ENCODE measurements at places on chromosomes 2 and 18.
A peak's percentile ranks its signal among the peaks of the same experiment; 100 is the strongest.

- no peak for DNase-seq
These were observed 94.5 kb downstream of the SNTG2 start for GRCh38 chr2:1045109-1045508.

DNA sequence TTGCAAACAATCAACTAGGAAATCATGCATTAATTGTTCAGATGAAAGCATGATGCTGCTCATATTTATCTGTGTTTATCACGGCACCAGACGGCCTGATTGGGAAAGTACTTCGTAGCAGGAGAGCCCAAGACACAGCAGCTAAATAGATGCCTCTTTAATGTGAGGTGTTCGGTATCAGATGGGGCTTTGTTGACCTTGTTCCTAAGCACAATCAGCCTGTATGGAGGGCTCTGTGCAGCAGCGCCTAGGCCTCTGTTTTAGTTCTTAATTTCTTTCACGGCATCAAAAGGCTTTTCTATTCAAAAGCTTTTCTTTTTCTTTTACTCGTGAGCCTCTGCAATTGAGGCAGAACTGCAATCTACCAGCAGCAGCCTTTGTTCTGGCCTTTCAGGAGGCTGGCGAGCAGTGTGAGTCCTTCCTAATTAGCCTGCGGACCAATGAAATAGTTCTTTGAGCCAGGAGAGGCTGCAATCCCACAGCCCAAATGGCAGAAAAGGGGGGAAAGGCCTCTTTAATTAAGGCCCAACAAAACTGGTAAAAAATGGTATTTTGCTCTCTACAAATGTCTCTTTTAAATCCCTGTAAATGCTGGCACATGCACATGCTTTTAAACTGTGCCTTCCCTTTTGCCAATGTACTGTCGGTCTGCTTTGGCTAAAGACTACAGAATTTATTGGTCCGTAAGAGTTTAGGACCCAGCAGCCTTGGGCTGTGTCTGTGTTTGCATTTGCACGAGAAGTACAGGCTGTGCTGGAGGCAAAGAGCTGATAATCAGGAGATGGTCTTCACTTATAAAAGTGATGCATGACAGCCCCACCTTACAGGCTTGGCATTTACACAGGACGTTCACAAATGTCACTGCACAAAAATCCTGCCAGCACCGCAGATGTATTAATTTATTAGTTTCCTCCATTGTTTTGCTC is 159.6 kb downstream of the RND3 start:
- no peak for DNase-seq

- DNase-seq, result no peak
These were observed 13.0 kb upstream of the APCDD1 start for GRCh38 chr18:10441472-10441871.

GRCh38 chr2:229642371-229642770 is 72.0 kb downstream of the DNER start:
- no peak for DNase-seq

DNA sequence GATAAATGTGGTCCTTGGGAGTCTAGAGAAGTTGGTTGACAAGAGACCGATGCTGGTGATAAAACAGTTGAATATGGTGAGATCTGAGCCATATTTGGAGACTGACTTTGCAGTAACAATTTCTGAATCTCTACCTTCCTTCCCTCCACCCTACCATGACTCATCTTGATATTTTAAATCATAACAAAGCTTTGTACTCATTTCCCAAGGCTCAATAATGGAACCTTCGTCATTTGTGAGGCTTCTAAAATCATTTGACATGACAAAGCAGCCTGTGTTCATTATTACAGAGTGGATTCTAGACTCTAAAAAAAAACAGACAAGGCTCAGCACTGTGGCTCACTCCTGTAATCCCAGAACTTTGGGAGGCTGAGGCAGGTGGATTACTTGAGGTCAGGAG is 38.5 kb upstream of the PDCL3 start:
- peak; percentile 88 for DNase-seq

GRCh38 chr2:179340678-179341077 is 76.0 kb upstream of the SESTD1 start:
- peak; percentile 43 for DNase-seq

Data from SK-MEL-5 (cell line).